ENCODE measurements at places on chromosomes 4 and X. TPM values are rescaled to one million over a fixed set of nuclear protein-coding genes. Genes with fewer than 3 reads are reported as not detected.

DNA sequence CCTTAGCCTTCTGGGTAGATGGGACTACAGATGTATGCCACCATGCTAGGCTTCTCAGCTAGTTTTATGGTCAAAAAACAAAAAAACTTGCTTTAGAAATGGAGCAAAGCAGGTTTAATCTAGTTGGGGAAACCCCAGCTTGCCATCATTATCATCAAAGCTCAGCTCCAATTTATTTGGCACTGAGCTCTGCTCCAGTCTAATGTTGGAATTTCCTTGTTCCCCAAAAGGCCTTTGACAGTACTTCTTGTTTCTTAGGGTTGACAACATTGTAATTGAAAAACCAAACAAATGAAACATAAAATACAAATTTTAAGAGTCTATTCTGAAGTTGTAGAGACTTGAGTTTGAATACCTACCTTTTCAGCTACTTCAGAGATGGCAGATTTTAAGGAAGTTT is 48.0 kb downstream of the MRPL1 start:
- peaks cover 5% of the 10 kb centered on the region for H3K4me1 ChIP-seq
- no peaks in the 10 kb centered on the region for H3K27me3 ChIP-seq
- H3K4me3 ChIP-seq = no peak overlapping the region

GRCh38 chr4:154433543-154433942 is 58.1 kb downstream of the DCHS2 start:
- H3K4me3 ChIP-seq = no peak overlapping the region
- DNase-seq = no peak
- no peaks in the 10 kb centered on the region for H3K36me3 ChIP-seq
- no peaks in the 10 kb centered on the region for H3K4me1 ChIP-seq
- H3K27me3 ChIP-seq = peaks cover 23% of the 10 kb centered on the region
- no peak overlapping the region for H3K27ac ChIP-seq

DNA sequence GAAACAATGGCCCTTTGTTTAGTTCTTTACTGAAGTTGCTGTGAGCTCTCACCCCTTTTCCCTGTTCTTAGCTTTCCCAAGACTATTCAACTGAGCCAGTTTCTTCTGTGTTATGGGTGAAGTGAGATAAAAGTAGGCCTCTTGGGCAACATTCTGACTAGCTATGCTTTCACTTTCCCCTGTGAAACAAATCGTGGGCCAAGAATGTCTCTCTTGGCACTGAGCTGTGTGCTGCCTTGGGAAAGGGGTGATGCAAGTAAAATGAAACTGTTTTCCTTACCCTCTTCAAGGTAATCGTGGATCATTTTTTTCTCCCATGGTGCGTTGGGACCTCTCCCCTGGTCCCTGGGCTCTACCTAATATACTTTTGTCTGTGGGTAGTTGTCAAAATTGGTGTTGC is 653.9 kb upstream of the MAGEB2 start:
- no peaks in the 10 kb centered on the region for H3K4me1 ChIP-seq
- no peak for DNase-seq
- H3K27ac ChIP-seq = no peak overlapping the region
- H3K36me3 ChIP-seq = no peaks in the 10 kb centered on the region
- H3K27me3 ChIP-seq = no peaks in the 10 kb centered on the region
- no peak overlapping the region for H3K4me3 ChIP-seq

DNA sequence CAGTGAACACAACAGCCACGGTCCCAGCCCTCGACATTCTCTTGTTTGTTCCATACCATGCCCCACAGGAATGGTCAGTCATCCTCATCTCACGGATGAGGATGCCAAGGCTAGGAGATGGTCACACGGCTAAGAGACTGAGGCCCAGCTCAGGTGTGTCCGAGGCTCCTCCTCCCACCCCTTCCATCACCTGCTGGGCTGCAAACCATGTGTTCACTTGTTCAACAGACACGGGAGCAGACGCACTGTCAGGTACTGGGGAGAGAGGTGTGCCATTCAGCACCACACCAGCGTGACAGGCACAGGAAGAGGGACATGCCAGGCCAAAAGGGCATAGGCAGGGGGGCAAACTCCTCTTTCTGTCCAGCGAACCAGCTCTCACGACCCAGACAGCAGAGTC is 45.9 kb downstream of the ABLIM2 start:
- H3K27ac ChIP-seq = no peak overlapping the region
- DNase-seq = no peak
- peaks cover 9% of the 10 kb centered on the region for H3K27me3 ChIP-seq
- H3K36me3 ChIP-seq = no peaks in the 10 kb centered on the region

GRCh38 chrX:105865709-105866108 is 43.4 kb downstream of the NRK start:
- H3K27ac ChIP-seq = no peak overlapping the region
- H3K4me1 ChIP-seq = no peaks in the 10 kb centered on the region
- DNase-seq = no peak
- no peak overlapping the region for H3K4me3 ChIP-seq
- no peaks in the 10 kb centered on the region for H3K27me3 ChIP-seq

GRCh38 chrX:24475480-24475879 is 10.4 kb downstream of the PDK3 start:
- peaks cover 3% of the 10 kb centered on the region for H3K36me3 ChIP-seq
- H3K27me3 ChIP-seq = no peaks in the 10 kb centered on the region
- H3K27ac ChIP-seq = no peak overlapping the region
- no peak overlapping the region for H3K4me3 ChIP-seq

DNA sequence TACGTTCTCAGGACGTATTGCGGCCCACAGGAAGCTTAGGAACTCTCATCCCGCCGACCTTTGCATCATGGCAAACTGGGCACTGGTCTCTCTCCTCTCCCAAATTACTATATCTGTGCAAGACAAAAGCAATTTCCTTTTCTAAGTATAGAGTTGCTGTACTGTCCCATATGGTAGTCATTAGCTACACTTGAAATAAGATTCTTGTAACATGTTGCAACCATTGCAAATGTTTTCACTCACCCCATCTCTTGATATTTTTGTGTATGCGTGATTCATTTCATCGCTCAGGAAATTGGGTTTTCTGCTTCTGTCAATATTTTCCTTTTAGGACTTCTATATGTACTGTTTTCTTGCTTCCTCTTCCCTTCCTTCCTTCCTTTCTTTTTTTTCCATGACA is 15.7 kb downstream of the ARMCX6 start:
- H3K27ac ChIP-seq = no peak overlapping the region
- DNase-seq = no peak
- H3K27me3 ChIP-seq = peaks cover 2% of the 10 kb centered on the region
- no peak overlapping the region for H3K4me3 ChIP-seq

AMBN gene
- not detected for total RNA-seq

DNA sequence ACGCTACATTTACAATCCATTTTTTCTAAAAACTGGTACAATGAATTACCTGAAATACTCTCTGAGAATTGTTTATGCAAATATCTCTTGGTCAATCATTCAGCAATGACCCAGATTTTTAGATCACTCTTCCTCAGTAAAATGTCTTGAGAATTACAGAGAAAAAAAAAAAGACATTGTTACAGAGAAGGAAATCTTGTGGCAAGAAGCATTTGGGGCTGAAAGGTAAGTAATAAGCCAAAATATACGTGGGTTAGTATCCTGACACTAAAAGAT is 19.6 kb upstream of the TET2 start:
- H3K36me3 ChIP-seq = peaks cover 2% of the 10 kb centered on the region
- H3K4me1 ChIP-seq = peaks cover 3% of the 10 kb centered on the region
- H3K4me3 ChIP-seq = no peak overlapping the region
- no peaks in the 10 kb centered on the region for H3K27me3 ChIP-seq
- H3K27ac ChIP-seq = no peak overlapping the region
- no peak for DNase-seq

DNA sequence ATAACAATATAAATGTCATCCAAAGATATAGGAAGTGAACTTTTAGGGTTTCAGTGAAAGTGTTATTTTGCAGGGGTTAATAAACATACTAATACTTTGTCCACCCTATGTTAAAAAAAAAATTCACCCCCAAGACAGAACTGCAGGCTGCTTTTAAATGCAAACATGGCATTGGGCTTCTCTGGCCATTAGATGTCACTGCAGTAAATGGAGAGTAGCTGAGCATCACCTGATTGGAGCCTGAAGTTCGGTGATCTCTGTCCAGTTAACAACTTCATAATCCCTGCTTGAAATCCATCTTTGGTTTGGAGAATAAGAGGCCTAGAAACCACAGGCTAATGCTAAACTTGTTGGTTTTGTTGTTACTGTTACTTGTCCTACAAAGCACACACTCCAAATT is 18.7 kb downstream of the SLC25A43 start:
- H3K4me1 ChIP-seq = no peaks in the 10 kb centered on the region
- no peaks in the 10 kb centered on the region for H3K36me3 ChIP-seq
- no peak overlapping the region for H3K27ac ChIP-seq
- no peaks in the 10 kb centered on the region for H3K27me3 ChIP-seq
- DNase-seq = no peak

DNA sequence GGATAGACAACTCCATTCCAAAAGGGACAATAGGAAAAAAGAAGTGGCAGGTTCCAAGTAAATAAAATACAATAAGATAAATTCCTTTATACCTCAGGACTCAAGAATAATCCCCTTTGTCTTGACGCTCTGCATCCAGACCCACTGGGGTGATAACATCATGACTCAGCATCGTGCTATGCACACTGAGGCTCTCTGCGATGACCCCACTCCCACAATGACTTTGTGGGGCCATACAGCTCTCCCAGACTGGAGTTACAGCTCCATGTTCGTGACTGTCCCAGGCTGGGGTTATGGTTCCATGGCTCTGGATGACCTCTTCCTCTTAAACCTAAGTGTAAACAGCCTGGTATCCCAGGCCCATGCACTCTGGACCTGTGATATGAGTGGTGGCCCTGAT is 254.5 kb upstream of the ADGRL3 start:
- H3K27ac ChIP-seq = no peak overlapping the region
- no peaks in the 10 kb centered on the region for H3K27me3 ChIP-seq
- H3K36me3 ChIP-seq = no peaks in the 10 kb centered on the region
- no peak overlapping the region for H3K4me3 ChIP-seq
- H3K4me1 ChIP-seq = no peaks in the 10 kb centered on the region
- DNase-seq = no peak

PNMA5 gene
- total RNA-seq = 0.17 TPM

- H3K36me3 ChIP-seq = no peaks in the 10 kb centered on the region
- no peaks in the 10 kb centered on the region for H3K27me3 ChIP-seq
- H3K27ac ChIP-seq = no peak overlapping the region
- peaks cover 2% of the 10 kb centered on the region for H3K4me1 ChIP-seq
- H3K4me3 ChIP-seq = no peak overlapping the region
These were observed 63.4 kb upstream of the TMEM164 start for GRCh38 chrX:109939498-109939897.

CTAG1A gene
- not detected for total RNA-seq

DNA sequence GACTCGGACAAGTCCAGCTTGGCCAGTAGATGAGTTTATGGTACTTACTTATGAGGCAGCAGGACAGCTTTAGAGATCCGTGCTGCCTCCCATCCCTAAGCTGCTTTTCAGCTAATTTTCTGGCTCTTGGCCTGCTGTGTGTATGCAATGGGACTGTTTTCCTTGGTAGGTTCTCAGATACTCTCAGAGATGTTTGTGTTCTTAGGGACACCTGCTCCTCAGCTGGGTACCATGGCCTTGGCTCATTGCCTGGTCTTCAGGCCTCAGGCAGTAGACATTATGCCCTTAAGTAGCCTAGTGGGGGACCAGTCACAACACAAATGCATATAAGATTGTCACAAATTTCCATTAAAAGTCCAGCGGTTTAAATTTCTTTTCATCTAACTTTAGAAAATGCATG is 688.0 kb downstream of the PCDH7 start:
- DNase-seq = no peak
- H3K27ac ChIP-seq = no peak overlapping the region
- H3K4me1 ChIP-seq = no peaks in the 10 kb centered on the region
- H3K36me3 ChIP-seq = no peaks in the 10 kb centered on the region
- no peaks in the 10 kb centered on the region for H3K27me3 ChIP-seq
- no peak overlapping the region for H3K4me3 ChIP-seq

KDM5C gene
- 97.8 TPM for total RNA-seq

DNA sequence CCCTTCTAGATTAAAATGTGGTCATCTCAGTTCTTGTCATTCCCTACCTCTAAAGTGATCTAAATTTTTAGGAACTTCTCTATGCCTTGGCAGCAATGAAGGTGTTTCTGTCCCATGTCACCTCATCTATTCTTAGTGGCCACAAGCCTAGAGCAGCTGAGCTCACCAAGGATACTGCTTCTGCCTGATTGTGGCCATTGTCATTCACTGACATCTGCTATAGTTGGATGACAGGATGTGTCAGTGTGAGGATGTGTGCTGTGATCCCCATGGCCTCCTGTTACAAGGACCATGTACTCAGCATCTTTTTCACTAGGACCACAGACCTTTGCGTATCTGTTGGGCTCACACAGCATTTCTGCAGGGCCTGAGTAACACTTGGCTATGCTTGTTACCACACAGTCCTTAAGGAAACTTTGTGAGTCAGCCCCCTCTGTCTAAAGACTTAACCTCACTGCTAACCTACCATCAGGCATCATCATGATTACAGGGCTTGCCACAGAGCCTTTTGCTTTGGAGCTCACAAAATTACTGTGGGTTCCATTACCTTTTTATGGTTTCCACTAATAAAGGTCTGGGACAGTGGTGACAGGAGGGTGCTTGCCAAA is 421.0 kb downstream of the ADAM29 start:
- H3K4me1 ChIP-seq = no peaks in the 10 kb centered on the region
- DNase-seq = no peak
- no peaks in the 10 kb centered on the region for H3K27me3 ChIP-seq
- H3K36me3 ChIP-seq = no peaks in the 10 kb centered on the region

- H3K27me3 ChIP-seq = no peaks in the 10 kb centered on the region
- no peak overlapping the region for H3K27ac ChIP-seq
- DNase-seq = no peak
- H3K4me3 ChIP-seq = no peak overlapping the region
These were observed 538.1 kb upstream of the HS3ST1 start for GRCh38 chr4:11966782-11967181.

GRCh38 chrX:3094261-3094660 is 53.0 kb downstream of the ARSF start:
- no peaks in the 10 kb centered on the region for H3K36me3 ChIP-seq
- DNase-seq = no peak
- no peak overlapping the region for H3K4me3 ChIP-seq
- H3K27me3 ChIP-seq = peaks cover 1% of the 10 kb centered on the region

GRCh38 chr4:6184169-6184568 is 16.2 kb downstream of the JAKMIP1 start:
- H3K4me3 ChIP-seq = no peak overlapping the region
- H3K27me3 ChIP-seq = peaks cover 2% of the 10 kb centered on the region
- H3K36me3 ChIP-seq = peaks cover 10% of the 10 kb centered on the region
- peaks cover 37% of the 10 kb centered on the region for H3K4me1 ChIP-seq

GRCh38 chr4:149605601-149606378 is 209.9 kb downstream of the IQCM start:
- no peak overlapping the region for H3K27ac ChIP-seq
- no peaks in the 10 kb centered on the region for H3K36me3 ChIP-seq
- H3K4me1 ChIP-seq = no peaks in the 10 kb centered on the region
- no peaks in the 10 kb centered on the region for H3K27me3 ChIP-seq
- DNase-seq = no peak
